ENCODE measurements at places on chromosomes 3 and 15.

DNA sequence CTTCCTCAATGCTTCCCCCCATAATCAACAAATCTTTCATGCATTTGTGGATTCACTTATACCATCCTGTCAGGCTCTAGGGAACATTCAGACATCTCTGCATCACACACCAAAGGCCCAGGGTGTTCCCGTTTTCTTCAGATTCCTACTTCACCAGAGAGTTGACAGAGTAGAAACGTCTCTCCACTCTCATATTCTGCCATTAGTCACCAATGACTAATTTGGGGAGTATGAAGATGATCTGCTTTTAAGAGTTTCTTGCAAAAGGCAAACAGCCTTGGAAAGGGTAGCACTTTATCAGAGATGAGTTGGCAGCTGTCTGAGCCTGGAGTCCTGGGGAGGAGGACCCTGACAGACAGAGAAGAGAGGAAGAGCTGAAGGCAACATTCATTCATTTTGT, 55.8 kb upstream of the DGKG start:
- DNase-seq: no peak

GRCh38 chr3:63673111-63673510, 20.6 kb downstream of the SNTN start:
- DNase-seq: no peak

GRCh38 chr15:75195122-75195765, 6.4 kb upstream of the C15orf39 start:
- DNase-seq: no peak

- DNase-seq: no peak
These were observed 76.8 kb upstream of the GATA2 start for GRCh38 chr3:128569756-128570155.

- DNase-seq: no peak
These were observed 18.3 kb downstream of the GREM1 start for GRCh38 chr15:32735989-32736700.

GRCh38 chr3:157059181-157059580, 100.8 kb downstream of the CCNL1 start:
- no peak for DNase-seq

DNA sequence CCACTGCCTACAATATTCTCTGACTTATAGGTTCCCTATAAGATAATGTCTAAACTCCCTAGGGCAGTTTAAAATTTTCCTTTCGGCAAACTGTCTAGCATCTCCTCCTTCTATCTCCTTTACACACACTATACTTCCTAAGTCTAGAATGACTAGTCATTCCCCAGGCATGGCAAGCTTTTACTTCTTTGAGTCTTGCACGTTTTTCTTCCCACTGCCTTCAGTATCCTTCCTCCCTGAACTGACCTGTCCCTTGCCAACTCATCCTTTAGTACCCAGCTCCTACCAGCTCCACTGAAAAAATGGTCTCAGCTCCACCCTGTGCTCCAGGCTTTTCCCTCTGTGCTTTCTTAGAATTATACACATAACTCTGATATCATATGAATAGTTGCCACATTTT, 93.8 kb upstream of the KBTBD8 start:
- no peak for DNase-seq

Data from smooth muscle cell of the brain vasculature (primary cell).